ENCODE measurements at places on chromosomes 2 and 18. TPM values are rescaled to one million over a fixed set of nuclear protein-coding genes. Genes with fewer than 3 reads are reported as not detected.

Gene DTNA
- not detected for total RNA-seq

Gene SERPINB10
- not detected for total RNA-seq

Gene FBXO15
- total RNA-seq, result 2.0 TPM

Gene GKN2
- total RNA-seq, result not detected

Gene HOXD13
- not detected for total RNA-seq

GRCh38 chr2:14094592-14094991, 537.9 kb upstream of the LRATD1 start:
- H3K27me3 ChIP-seq, result no peaks in the 10 kb centered on the region
- no peaks in the 10 kb centered on the region for H3K36me3 ChIP-seq
- no peak for DNase-seq
- no peak overlapping the region for H3K27ac ChIP-seq
- H3K4me1 ChIP-seq, result no peaks in the 10 kb centered on the region

- H3K4me3 ChIP-seq, result peak overlapping the region; percentile 90
- DNase-seq, result peak; percentile 48
- no peaks in the 10 kb centered on the region for H3K36me3 ChIP-seq
Observed at GRCh38 chr2:190627448-190628412, 21.2 kb upstream of the NAB1 start.

- peaks cover 16% of the 10 kb centered on the region for H3K27me3 ChIP-seq
- no peaks in the 10 kb centered on the region for H3K36me3 ChIP-seq
- H3K27ac ChIP-seq, result no peak overlapping the region
- H3K4me1 ChIP-seq, result peaks cover 17% of the 10 kb centered on the region
- H3K4me3 ChIP-seq, result no peak overlapping the region
- no peak for DNase-seq
Observed at GRCh38 chr2:216622526-216622925, 10.7 kb upstream of the IGFBP2 start.

GRCh38 chr2:9673914-9674481, 43.2 kb upstream of the YWHAQ start:
- H3K27me3 ChIP-seq, result peaks cover 8% of the 10 kb centered on the region
- H3K4me3 ChIP-seq, result no peak overlapping the region
- no peaks in the 10 kb centered on the region for H3K36me3 ChIP-seq
- H3K27ac ChIP-seq, result no peak overlapping the region
- no peak for DNase-seq

- no peak overlapping the region for H3K27ac ChIP-seq
- DNase-seq, result no peak
- H3K4me3 ChIP-seq, result no peak overlapping the region
Observed at GRCh38 chr18:12394428-12394827, 13.3 kb upstream of the PRELID3A start.

- H3K4me1 ChIP-seq, result peaks cover 6% of the 10 kb centered on the region
- H3K4me3 ChIP-seq, result no peak overlapping the region
- no peaks in the 10 kb centered on the region for H3K27me3 ChIP-seq
Observed at GRCh38 chr2:241891315-241891987, 21.9 kb downstream of the RTP5 start.

- H3K4me3 ChIP-seq, result no peak overlapping the region
- H3K27me3 ChIP-seq, result no peaks in the 10 kb centered on the region
- no peak overlapping the region for H3K27ac ChIP-seq
- H3K36me3 ChIP-seq, result no peaks in the 10 kb centered on the region
Observed at GRCh38 chr2:124034265-124034664, 9.2 kb downstream of the CNTNAP5 start.

- no peak overlapping the region for H3K4me3 ChIP-seq
- no peak overlapping the region for H3K27ac ChIP-seq
- no peaks in the 10 kb centered on the region for H3K36me3 ChIP-seq
- H3K27me3 ChIP-seq, result peaks cover 20% of the 10 kb centered on the region
- H3K4me1 ChIP-seq, result peaks cover 2% of the 10 kb centered on the region
- DNase-seq, result no peak
Observed at GRCh38 chr2:158312981-158313380, 143.6 kb downstream of the CCDC148 start.

DNA sequence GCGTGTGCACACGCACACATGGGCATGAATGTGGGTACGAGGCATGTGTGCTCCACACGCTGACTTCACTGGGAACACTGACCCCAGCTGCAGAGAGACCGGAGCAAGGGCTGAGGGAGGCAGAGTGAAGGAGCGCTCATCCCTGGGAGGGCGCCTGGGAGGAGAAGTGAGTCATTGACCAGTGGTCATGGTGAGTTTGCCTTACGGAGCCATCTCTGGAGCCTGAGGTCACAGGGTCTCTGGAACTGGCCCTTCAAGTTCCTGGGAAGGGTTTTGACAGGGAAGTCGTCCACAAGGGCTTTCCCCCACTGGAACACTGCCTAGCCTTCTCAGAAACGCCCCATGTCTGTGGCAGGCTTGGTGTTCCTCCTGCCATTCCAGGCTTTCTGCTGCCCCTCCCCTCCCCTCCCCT, 14.3 kb upstream of the TMEM185B start:
- no peaks in the 10 kb centered on the region for H3K27me3 ChIP-seq
- H3K4me1 ChIP-seq, result peaks cover 26% of the 10 kb centered on the region
- DNase-seq, result no peak
- no peak overlapping the region for H3K27ac ChIP-seq

DNA sequence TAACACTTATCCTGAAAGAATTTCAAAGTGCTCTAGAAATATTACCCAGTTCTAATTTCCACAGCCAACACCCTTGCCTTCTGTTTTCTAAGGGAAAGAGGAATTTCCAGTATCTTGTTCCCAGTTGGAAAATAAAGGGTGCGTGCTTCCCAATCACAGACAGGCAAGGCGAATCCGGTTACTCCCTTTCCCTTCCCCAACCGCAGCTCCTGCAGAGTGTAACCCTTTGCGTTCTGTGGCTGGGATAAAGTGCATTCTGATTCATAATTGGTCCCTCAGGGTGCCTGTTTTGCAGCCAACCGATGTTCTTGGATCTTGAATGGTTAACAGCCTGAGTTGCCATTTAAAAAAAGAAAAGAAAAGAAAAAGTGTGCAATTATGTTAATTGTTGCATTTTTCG, 40.6 kb upstream of the PGAP1 start:
- DNase-seq, result no peak
- H3K36me3 ChIP-seq, result peaks cover 21% of the 10 kb centered on the region
- peaks cover 12% of the 10 kb centered on the region for H3K4me1 ChIP-seq
- no peak overlapping the region for H3K4me3 ChIP-seq
- H3K27ac ChIP-seq, result no peak overlapping the region
- H3K27me3 ChIP-seq, result no peaks in the 10 kb centered on the region

- no peak overlapping the region for H3K4me3 ChIP-seq
- peaks cover 37% of the 10 kb centered on the region for H3K36me3 ChIP-seq
- H3K27me3 ChIP-seq, result no peaks in the 10 kb centered on the region
- H3K27ac ChIP-seq, result no peak overlapping the region
Observed at GRCh38 chr2:200399046-200399445, 92.6 kb downstream of the SPATS2L start.

GRCh38 chr2:4628998-4629501, 925.7 kb downstream of the DCDC2C start:
- no peaks in the 10 kb centered on the region for H3K36me3 ChIP-seq
- H3K4me1 ChIP-seq, result no peaks in the 10 kb centered on the region
- DNase-seq, result no peak

GRCh38 chr2:43178602-43179542, 47.5 kb downstream of the ZFP36L2 start:
- H3K27me3 ChIP-seq, result no peaks in the 10 kb centered on the region
- H3K36me3 ChIP-seq, result peaks cover 17% of the 10 kb centered on the region
- H3K4me3 ChIP-seq, result no peak overlapping the region
- peaks cover 30% of the 10 kb centered on the region for H3K4me1 ChIP-seq
- peak overlapping the region; percentile 81 for H3K27ac ChIP-seq

DNA sequence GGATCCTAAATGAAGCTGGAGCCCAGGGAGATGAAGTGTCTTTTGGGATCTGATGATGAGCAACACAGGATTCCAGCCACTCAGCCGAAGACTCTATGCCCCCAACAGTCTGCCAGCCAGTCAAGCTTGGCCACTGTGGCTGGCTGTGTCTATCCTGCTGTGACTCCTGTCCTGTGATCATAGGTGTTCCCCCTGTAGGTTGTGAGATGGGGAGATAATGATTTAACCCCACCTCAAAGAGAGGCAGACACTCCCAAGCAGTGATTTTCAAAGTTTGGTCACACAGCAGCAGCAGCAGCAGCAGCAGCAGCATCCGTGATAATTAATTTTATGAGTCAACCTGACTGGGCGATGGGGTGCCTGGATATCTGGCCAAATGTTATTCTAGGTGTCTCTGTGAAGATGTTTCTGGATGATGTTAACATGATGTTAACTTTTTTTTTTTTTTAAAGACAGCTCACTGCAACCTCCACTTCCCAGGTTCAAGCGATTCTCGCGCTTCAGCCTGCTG, 21.4 kb upstream of the RHOB start:
- no peaks in the 10 kb centered on the region for H3K36me3 ChIP-seq
- H3K4me1 ChIP-seq, result peaks cover 13% of the 10 kb centered on the region
- no peak overlapping the region for H3K4me3 ChIP-seq
- peak overlapping the region; percentile 58 for H3K27ac ChIP-seq
- no peaks in the 10 kb centered on the region for H3K27me3 ChIP-seq

- no peak overlapping the region for H3K27ac ChIP-seq
- no peaks in the 10 kb centered on the region for H3K4me1 ChIP-seq
- DNase-seq, result no peak
- H3K27me3 ChIP-seq, result no peaks in the 10 kb centered on the region
Observed at GRCh38 chr2:72220170-72220569, 72.5 kb upstream of the CYP26B1 start.

- no peaks in the 10 kb centered on the region for H3K4me1 ChIP-seq
- H3K27me3 ChIP-seq, result peaks cover 1% of the 10 kb centered on the region
- no peak for DNase-seq
- no peak overlapping the region for H3K27ac ChIP-seq
- no peak overlapping the region for H3K4me3 ChIP-seq
Observed at GRCh38 chr2:46036929-46037328, 260.3 kb upstream of the EPAS1 start.

DNA sequence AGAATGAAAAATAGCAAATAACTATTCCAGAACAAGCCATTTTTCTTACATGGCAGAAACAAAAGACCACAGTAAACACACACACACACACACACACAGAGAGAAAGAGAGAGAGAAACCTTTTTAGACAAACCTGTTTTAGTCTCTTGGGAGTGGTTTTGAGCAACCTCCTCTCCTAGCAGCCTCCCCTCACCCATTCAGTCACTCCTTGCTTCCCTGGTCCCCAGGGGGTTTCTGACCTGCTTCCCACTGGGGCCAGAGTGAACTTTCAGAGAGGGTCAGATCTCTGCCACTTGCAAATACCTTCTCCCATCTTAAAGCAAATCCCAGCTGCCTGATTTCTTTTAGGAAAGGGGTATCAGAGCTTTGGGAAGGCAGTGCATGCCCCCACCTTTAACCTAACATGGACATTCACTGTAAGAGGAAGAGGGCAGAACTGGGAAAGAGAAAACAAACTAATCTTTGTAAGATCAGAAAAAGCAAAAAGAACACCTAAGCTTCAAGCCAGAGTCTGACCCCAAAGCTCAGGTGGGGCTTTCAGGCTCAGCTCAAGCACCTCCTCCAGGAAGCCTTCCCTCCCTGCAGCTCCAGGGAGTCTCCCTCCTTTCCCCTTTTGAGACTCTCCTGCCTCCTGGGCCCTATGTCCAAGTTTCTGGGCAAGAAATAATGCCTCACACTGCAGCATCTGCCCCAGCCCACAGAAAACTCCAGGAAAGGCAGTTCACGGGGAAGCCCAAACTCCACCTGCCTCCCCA, 2.7 kb downstream of the SDC1 start:
- no peak overlapping the region for H3K27ac ChIP-seq
- no peak for DNase-seq
